ENCODE measurements at places on chromosomes 1 and 21. TPM values are rescaled to one million over a fixed set of nuclear protein-coding genes. Genes with fewer than 3 reads are reported as not detected.

The CATSPERE gene
- 0.36 TPM for polyA plus RNA-seq

The B3GALT5 gene
- polyA plus RNA-seq, result 0.05 TPM

The KLF17 gene
- 0.21 TPM for polyA plus RNA-seq

- no peak for DNase-seq
Observed at GRCh38 chr1:89598450-89599331, 34.2 kb upstream of the LRRC8C start.

DNA sequence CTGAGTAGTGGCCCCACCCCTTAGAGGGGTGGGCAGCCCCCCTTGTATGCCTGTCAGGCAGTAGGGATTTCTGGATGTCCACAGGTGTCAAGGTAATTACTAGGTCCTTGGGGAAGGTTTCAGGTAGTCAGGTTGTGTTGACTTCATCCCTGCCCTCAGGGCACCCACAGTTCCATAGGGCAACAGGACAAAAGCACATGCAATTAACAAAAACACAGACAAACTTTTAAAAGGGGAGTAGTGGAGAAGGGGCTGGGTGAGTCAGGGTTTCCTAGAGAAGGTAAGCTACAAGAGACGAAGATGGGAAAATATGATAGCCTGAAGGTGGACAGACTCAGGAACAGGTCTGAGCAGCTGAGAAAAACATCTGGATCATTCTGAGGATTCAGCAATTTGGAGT, 14.1 kb downstream of the KRTCAP2 start:
- no peak for DNase-seq

GRCh38 chr1:85450832-85451231, 14.1 kb downstream of the DDAH1 start:
- no peak for DNase-seq

DNA sequence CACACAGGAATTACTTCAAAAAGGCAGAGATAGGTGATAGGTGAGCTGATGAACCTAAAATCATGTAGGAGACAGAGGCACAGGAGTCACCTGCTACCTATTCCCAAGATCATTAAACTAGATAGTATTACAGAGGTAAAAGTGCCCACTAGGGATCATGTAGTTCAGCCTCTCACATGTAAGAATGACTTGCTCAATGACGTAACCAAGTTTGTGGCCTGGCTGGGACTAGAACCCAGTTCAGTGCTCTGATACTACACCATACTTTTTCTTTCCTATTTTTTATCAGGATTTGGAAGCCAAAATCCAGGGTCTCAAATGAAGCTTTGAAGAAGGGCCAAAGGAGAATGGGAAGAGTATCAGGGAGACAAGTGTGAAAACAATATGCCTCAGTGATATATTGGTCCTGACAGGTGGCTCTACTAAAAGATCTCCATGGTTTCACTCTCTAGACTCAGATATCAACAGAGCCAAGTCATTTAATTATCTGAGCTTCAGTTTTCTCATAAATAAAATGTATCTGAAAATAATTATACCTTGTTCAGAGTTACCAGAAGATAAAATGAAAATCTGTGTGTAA, 87.3 kb upstream of the SLFNL1 start:
- DNase-seq, result no peak
